GM18507 (cell line): ENCODE measurements at places on chromosomes 16 and 17.
A peak's percentile ranks its signal among the peaks of the same experiment; 100 is the strongest.

DNA sequence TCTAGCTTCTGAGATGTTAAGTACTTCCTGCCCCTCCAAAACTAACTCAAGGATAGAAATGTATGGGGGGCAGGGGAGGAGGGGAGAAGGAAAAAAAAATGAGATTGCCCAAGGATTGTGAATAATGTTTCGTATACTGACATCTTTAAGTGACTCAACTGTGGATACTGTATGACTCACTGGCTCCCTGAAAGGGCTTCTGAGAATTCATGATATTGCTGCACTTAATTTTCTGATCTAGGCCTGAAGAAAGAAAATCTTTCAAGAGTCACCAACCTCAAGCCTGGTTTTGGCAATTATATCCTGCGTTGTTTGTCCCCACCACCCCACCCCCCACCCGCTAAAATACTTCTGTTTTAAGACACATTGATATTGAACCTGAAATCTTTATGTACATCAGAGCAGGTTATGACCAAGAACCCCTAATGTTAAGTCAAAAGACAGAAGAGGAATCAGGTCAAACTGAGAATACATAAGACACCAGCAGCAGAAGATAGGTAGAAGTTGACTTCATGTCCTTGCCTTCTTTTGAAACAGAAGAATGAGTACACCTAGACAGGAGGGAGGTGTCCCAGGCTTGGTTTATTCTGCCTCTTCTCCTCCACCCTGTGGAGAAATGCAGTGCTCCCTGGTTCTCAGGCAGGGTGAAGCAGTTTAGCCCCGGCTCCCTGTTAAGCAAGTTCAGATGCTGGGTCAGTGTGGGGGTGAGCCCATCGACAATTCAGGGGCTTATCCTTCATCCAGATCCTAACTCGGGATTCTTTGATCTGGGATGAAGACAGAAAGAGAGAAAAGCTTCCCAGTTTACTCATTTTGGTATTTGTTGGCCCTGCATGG is 3.3 kb upstream of the FBXL20 start:
- no peak for DNase-seq

GRCh38 chr17:62684179-62684578 is 56.7 kb downstream of the MRC2 start:
- DNase-seq: no peak

GRCh38 chr17:65231662-65232335 is 94.6 kb downstream of the RGS9 start:
- peak; percentile 33 for DNase-seq

DNA sequence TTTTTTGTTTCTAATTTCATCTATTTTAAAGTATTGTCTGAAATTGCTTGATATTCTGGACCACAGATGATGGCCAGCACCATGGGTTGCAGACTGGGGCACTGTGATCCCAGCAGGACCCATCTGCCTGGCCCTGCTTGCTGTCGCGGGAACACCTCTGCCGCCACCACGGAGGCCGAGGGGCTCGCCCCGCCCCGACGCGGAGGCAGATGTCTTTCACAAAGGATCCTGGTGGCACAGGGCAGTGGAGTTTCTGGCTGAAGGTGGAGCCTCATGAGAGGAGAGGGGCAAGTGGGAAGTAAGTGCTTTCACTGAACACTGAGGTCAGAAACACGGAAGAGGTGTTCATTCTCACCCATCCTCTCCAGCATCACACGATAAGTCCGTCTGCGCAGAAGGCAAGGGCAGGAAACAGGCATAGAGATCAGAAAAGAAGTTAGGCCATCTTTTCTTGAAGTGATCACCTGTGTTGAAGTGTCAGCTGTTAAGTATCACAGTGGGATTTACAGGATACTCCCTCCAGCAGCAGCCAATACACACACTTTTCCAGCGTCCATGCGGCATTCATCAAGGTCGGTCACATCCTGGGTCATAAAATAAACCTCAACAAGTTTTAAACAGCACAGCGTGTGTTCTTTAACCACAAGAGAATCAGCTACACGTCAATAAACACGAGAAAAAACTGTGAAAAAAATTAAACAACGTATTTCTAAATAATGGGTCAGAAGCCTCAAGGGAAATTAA is 194.5 kb downstream of the RPTOR start:
- DNase-seq: no peak

- no peak for DNase-seq
Observed at GRCh38 chr17:32483451-32484019, 3.3 kb upstream of the CDK5R1 start.

GRCh38 chr17:47278561-47278960 is 24.9 kb downstream of the ITGB3 start:
- DNase-seq: no peak

GRCh38 chr17:57535249-57535966 is 209.7 kb downstream of the CCDC182 start:
- DNase-seq: no peak

GRCh38 chr17:70622368-70623260 is 453.3 kb downstream of the KCNJ2 start:
- no peak for DNase-seq

DNA sequence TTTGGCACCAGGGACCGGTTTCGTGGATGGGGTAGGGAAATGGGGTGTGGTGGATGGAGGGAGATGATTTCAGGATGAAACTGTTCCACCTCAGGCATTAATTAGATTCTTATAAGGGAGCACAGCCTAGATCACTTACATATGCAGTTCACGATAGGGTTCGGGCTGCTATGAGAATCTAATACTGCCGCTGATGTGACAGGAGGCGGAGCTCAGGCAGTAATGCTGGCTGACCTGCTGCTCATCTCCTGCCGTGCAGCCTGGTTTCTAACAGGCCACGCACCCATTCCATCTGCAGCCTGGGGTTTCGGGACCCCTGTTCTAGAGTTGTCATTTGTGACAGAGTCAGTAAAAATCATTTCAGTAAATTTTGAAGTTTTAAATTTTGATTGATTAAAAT is 99.7 kb downstream of the CHD9 start:
- DNase-seq: no peak

DNA sequence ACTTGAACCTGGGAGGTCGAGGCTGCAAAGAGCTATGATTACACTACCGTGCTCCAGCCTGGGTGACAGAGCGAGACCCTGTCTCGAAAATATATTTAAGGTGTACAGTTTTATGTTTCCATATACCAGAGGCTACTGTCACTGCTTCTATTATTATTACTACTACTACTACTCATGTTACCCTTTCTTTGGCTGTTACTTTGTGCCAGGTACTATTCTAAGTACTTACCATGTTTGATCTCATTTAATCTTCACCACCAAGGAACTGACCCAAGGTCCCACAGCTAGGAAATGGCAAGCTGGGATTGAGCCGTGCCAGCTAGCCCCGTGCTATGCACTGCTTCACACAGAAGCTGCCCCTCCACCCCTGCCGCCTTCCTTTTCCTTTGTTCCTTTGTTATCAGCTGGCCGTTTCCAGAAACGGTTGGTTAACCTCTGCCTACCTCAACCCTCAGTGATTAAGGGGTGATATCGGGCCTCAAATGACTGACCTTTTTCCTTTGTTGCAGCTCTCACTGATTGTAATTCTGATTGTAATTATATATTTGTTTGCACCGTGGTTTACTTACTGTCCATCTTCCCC is 78.4 kb downstream of the ABCC1 start:
- no peak for DNase-seq

GRCh38 chr17:82110298-82110697 is 12.3 kb upstream of the FASN start:
- no peak for DNase-seq

DNA sequence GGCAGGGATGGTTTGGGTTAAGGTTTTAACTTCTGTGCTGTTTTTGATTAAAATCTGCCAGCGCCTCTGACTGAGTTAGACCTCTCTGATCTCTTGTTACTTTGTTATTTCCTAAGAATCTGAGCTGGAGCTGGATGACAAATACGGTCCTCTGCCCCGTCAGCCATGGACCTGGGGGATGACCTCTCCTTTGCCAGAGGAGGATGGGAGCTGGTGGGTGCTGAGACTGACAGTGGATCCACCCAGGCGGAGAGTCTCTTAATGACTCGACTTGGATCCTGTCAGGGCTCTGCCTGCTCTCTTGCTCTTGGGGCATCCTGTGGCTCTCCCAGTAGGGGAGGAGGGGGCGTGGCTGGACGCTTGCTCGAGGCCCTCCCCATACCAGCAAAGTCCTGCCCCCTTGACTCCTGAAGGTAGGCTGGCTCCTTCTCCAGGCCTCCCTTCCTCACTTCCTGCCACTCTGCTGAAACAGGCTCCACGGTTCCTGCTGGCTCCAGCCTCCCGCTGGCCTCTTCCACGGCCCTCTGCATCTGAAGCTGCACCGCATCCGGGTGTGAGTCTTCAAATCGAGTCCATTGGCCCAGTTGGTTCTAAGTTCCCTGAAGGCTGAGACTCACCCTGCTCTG is 24.8 kb upstream of the MAP3K14 start:
- no peak for DNase-seq

DNA sequence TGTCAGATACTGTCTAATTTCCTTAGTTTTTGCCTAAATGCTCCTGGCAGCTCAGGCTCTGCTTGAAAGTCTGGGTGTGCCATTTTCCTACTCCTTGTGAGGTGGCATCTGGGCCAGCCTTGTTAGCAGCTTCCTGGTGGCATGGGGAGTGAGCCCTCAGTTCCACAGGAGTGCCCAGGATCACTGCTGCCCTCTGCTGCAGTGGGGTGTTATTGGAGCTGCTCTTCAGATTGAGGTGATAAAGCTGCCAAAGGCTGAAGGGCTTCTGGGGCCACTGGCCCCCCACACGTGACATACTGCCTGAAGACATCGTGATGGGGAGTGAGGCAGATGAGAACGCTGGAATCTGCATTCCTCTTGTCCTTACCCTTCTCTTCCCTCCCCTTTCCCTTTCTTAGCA is 27.4 kb downstream of the CEP95 start:
- no peak for DNase-seq

- no peak for DNase-seq
Observed at GRCh38 chr17:48484850-48485249, 46.0 kb downstream of the HOXB1 start.

- DNase-seq: no peak
Observed at GRCh38 chr17:4849011-4849536, 15.9 kb downstream of the MINK1 start.

DNA sequence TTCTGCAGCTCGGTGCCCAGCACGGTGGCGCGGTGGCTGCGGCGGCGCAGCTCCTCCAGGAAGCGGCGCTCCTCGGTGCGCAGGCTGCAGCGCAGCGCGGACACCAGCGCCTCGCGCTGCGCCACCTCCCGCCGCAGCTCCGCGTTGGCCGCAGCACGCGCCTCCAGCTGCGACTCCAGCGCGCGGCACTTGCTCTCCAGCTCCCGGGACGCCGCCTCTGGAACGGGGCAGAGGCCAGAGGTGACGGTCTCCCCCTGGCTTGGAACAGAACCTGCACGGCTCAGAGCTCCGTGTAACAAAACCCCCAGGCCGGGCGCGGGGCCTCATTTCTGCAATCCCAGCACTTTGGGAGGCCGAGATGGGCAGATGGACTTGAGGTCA is 13.2 kb upstream of the CLUH start:
- no peak for DNase-seq

GRCh38 chr17:17518014-17518413 is 21.8 kb upstream of the RASD1 start:
- DNase-seq: no peak

- DNase-seq: no peak
Observed at GRCh38 chr17:50177983-50178834, 12.4 kb downstream of the SGCA start.

DNA sequence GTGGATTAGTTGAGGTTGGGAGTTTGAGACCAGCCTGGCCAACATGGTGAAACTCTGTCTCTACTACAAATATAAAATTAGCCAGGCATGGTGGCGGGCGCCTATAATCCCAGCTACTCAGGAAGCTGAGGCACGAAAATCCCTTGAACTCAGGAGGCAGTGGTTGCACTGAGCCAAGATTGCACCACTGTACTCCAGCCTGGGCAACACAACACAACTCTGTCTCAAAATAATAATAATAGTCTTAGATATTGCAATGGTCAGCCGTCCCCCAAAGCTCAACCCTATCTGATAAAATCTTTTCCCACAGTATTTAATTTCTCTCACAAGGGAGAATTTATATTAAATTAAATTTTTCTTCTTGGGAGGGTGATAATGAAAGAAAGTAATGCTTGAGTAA is 169.6 kb downstream of the XYLT1 start:
- DNase-seq: no peak

- no peak for DNase-seq
Observed at GRCh38 chr17:339193-340061, 13.2 kb downstream of the RPH3AL start.

DNA sequence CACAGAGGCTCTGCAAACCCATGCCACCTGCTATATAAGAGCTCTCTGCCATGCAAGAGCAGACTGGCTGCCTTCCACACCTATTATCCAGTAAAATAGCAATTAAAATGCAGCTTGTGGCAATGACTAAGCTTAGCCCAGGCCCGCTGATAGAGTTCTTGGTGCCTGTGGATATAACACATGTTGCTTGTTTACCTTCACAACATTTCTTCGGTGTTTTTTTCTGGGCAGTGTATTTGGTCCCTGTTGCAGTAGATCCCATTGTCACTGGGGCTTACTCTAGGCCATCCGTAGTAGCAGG is 63.5 kb downstream of the SPECC1 start:
- DNase-seq: no peak

- DNase-seq: no peak
Observed at GRCh38 chr17:79633154-79633553, 22.3 kb upstream of the RBFOX3 start.
